ENCODE measurements at places on chromosomes 6 and 20.

- H3K36me3 ChIP-seq: no peaks in the 10 kb centered on the region
- H3K4me1 ChIP-seq: no peaks in the 10 kb centered on the region
- no peaks in the 10 kb centered on the region for H3K27me3 ChIP-seq
- no peak for DNase-seq
- no peak overlapping the region for H3K27ac ChIP-seq
Measured at GRCh38 chr6:70225055-70225454, 77.8 kb downstream of the COL9A1 start.

- no peak within 1 kb of the TSS for H3K27ac ChIP-seq
- peaks cover 34% of the 10 kb centered on the region for H3K36me3 ChIP-seq
- no peak for DNase-seq
- H3K4me3 ChIP-seq: peak within 1 kb of the TSS; percentile 11
Measured at GRCh38 chr6:33192105-33192646, at the start of gene COL11A2. Gene COL11A2, minus strand, starts transcription at chr6:33192467. Its CDS starts 227 bp downstream, at chr6:33192240.

DNA sequence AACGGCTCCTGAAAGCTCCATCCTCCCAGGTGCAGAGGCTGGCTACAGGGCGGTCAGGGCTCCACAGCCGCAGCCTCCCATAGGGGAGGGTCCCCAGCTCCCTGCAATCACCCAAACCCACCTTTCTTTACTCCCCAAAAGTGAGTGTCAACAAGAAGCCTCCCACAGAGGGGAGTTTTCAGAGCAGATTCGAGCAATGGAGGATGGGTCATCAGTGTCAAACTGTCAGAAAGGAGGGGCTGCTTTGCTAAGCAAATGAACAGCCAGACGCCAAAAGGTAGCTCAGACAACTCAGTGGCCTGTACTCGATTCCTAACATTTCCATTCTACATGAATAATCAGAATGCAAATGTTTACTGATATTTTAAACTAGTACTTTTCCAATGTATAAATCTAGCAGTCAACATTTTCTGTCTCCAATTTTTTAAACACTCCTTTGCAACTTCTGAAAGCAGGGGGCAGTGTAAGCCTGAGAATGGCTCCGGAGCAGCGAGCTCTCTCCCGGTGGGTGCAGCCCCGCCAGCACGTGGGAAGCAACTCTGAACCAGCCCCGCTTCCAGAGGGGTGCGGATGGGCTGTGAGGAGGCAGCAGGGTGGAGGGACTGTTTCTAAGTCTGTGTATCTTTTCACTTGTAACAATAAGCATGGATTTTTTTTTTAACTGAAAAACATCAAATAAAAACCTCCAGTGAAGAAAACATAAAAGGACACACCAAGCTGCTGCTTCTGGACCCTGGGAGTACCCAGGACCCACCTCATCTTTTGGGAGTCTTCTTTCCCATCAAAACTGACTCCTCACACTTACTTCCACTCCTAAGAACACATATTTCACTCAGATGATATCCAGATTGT is 54.9 kb downstream of the TAF4 start:
- no peak overlapping the region for H3K4me3 ChIP-seq
- peak; percentile 30 for DNase-seq
- H3K27me3 ChIP-seq: no peaks in the 10 kb centered on the region
- no peak overlapping the region for H3K27ac ChIP-seq
- peaks cover 68% of the 10 kb centered on the region for H3K36me3 ChIP-seq
- no peaks in the 10 kb centered on the region for H3K4me1 ChIP-seq

DNA sequence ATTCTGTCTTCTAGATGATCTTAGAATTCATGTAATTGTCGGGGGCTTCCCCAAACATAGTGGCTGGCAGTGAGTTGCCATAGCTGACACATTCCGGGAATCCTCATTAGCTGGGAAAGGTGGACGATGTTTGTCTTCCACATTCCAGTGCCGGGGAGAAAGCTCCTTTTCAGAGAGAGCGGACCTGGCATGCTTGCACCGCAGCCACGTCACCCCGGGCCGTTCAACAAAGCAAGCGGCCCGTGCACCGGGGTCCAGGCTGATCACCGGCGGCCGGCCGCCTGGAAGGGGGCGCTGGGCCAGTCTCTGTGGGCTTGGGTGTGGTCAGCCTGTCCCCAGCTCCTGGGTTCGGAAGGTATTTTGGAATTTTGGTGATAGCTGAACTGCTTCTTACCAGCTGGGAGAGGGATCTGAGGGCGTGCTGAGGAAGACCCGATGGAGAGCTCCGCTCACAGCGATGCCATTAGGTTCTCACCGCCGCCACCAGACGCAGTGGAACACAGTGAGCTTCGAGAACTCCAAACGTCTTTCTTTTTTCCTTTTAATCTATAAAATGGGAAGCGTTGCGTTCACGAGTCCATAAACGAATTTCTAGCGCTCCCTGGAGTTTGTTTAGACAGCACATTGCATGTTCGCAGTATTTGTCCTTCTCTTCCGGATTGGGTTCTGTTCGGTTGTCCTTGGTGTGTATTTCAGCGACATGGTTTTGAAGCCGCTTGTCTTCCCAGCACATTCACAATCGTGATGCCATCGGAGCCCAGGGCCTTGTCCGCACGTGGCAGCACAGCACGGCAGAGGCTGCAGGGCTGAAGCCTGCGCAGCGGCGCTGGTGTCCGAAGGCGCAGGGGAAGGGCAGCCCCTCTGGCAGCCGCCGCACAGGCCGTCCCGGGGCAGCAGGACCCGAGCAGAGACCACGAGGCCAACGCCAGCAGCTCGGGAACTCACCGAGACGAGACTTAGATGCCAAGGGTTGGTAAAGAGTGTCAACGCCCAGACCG is 557.6 kb downstream of the QKI start:
- no peak overlapping the region for H3K4me3 ChIP-seq
- H3K36me3 ChIP-seq: no peaks in the 10 kb centered on the region

DNA sequence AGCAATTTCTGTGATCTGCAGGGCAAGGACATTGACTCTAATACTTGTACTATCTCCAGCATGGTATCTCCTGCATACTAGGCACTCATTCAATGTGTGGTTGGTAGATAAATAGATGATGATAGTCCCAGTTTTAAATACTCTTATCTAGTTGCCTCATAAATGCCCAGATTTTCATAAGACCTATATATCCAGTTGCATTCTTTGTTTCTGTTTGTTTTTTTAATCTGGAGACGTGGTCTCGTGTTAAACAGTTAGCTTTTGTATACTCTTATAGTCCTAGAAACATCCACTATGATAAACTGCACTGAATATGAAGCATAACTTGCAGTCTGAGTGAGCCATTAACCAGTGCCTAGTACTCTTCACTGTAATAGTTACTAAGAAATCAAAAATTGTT is 35.5 kb upstream of the SUMO4 start:
- H3K4me1 ChIP-seq: no peaks in the 10 kb centered on the region
- peaks cover 4% of the 10 kb centered on the region for H3K36me3 ChIP-seq
- DNase-seq: no peak

DNA sequence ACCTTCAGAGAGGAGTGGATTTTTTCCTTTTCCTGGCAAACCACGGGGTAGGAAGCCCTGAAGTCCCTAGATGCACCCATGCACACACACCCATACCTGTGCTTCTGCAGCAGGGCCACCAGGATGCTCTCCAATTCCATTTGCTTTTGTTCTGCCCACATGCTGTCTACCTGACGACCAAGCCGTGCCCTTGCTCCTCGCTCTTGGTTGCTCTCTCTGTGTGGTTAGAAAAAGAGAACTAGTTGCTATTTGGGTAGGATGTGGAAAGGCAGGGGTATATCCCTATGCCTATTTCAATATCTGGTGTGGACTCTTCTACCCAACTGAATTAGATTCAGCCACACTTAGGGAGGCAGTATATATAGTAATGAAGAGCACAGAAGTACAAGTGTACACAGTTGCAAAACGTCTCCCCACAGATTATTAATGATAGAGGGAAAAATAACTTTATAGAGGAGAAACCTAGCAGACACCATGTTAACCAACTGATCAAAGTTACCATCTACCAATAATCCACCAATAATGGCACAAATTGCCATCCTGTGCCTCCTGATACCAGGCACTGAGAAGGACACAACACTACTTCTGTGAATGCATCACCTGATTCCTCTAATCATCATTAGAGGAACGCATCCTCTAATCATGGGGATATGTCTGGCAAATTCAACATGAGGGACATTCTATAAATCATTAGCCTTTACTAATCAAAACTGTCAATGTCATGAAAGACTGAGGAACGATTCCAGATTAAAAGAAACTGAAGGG is 7.3 kb downstream of the GHRH start:
- DNase-seq: no peak
- no peaks in the 10 kb centered on the region for H3K27me3 ChIP-seq
- no peaks in the 10 kb centered on the region for H3K4me1 ChIP-seq
- H3K27ac ChIP-seq: no peak overlapping the region
- no peak overlapping the region for H3K4me3 ChIP-seq

GRCh38 chr6:168447282-168447681 is 6.3 kb downstream of the SMOC2 start:
- peaks cover 38% of the 10 kb centered on the region for H3K27me3 ChIP-seq
- no peak overlapping the region for H3K4me3 ChIP-seq
- no peaks in the 10 kb centered on the region for H3K4me1 ChIP-seq
- H3K36me3 ChIP-seq: no peaks in the 10 kb centered on the region

- no peak overlapping the region for H3K4me3 ChIP-seq
- peaks cover 6% of the 10 kb centered on the region for H3K4me1 ChIP-seq
- no peak for DNase-seq
- H3K27ac ChIP-seq: no peak overlapping the region
Measured at GRCh38 chr20:44020406-44021148, 105.9 kb downstream of the TOX2 start.

DNA sequence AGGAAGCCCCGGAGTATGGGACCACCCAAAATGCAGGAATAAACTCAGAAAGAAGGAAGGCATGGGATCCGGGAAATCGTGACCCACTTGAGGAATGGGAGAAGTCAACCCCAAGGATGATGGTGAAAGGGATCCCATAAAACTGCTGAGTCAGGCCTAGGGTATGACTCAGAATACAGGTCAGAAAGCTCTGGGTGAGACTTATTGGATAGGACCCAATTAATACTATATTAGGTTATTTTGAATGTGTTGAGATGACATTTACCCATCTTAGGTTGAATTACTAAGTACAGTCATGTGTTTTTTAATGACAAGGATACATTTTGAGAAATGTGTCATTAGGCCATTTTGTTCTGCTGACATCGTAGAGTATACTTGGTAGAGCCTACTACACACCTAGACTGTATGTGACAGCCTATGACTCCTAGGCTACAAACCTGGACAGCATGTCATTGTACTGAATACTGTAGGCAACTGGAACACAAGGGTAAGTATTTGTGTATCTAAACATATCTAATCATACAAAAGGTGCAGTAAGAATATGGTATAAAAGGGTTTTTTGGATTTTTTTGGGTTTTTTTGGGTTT is 17.1 kb upstream of the HIVEP1 start:
- no peaks in the 10 kb centered on the region for H3K27me3 ChIP-seq
- no peak overlapping the region for H3K4me3 ChIP-seq
- H3K27ac ChIP-seq: no peak overlapping the region

DNA sequence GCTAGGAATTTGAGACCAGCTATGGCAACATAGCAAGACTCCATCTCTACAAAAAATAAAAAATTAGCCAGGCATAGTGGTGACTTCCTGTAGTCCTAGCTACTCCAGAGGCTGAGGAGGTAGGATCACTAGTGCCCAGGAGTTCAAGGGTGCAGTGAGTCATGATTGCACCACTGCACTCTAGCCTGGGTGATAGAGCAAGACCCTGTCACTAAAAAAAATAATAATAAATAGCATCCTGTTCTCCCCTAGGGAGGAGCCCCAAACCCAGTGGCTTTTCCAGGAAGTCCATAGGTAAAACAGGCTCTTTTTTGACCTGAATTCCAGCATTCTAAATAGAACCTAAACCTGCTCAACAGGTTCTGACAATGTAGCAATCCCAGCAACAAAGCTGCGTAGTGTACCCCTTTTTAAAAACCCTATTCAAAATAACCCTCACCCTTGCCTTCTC is 192.0 kb downstream of the ALDH8A1 start:
- H3K27me3 ChIP-seq: no peaks in the 10 kb centered on the region
- H3K4me1 ChIP-seq: peaks cover 19% of the 10 kb centered on the region
- DNase-seq: peak; percentile 65
- no peak overlapping the region for H3K4me3 ChIP-seq
- H3K27ac ChIP-seq: no peak overlapping the region
- H3K36me3 ChIP-seq: no peaks in the 10 kb centered on the region

GRCh38 chr6:43836507-43837240 is 66.7 kb downstream of the VEGFA start:
- peaks cover 73% of the 10 kb centered on the region for H3K4me1 ChIP-seq
- H3K27me3 ChIP-seq: no peaks in the 10 kb centered on the region
- DNase-seq: no peak
- H3K4me3 ChIP-seq: no peak overlapping the region
- no peaks in the 10 kb centered on the region for H3K36me3 ChIP-seq
- peak overlapping the region; percentile 1 for H3K27ac ChIP-seq

GRCh38 chr20:18048176-18048575 is 9.5 kb downstream of the OVOL2 start:
- no peaks in the 10 kb centered on the region for H3K4me1 ChIP-seq
- H3K27ac ChIP-seq: no peak overlapping the region
- DNase-seq: no peak

GRCh38 chr6:80605165-80605989 is 498.9 kb downstream of the BCKDHB start:
- no peak overlapping the region for H3K4me3 ChIP-seq
- no peaks in the 10 kb centered on the region for H3K36me3 ChIP-seq
- peak; percentile 26 for DNase-seq
- H3K27ac ChIP-seq: no peak overlapping the region

DNA sequence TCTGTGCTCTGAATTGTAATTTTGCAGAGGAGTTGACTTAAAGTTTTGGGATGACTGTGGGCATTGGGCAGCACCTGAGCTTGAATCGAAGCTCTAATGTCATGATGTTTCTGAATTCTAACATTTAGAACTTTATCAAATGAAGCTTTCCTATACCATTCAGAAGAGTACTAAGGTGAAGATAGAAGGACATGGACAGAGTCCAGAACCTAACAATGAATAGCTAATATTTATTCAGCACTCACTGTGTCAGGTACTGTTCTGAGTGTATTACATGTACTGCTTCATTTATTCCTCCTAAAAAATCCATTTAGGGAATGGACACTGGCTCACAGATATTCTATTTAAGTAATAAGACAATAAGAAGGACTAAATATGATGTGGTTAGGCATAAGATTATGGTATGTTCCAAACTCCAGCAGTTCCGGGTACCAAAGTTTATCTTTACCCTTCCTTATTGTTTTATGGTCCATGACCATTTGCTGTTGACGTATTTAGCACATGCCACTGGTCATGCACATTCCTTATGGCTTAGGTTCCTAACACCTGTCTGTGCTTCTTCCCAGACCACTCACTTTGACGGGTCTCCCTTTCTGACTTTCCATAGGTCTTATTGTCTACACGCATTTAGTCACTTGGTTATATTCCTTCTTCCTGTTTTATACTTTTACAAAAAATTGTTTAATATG is 20.3 kb downstream of the BCKDHB start:
- H3K4me3 ChIP-seq: no peak overlapping the region
- H3K27me3 ChIP-seq: no peaks in the 10 kb centered on the region
- peak; percentile 58 for DNase-seq
- peaks cover 8% of the 10 kb centered on the region for H3K4me1 ChIP-seq

Measured in large intestine (tissue), 12 donors.